ENCODE measurements at places on chromosomes 3 and 15.

GRCh38 chr3:76300746-76301145 lies 515.4 kb upstream of the ZNF717 start:
- no peak for DNase-seq

DNA sequence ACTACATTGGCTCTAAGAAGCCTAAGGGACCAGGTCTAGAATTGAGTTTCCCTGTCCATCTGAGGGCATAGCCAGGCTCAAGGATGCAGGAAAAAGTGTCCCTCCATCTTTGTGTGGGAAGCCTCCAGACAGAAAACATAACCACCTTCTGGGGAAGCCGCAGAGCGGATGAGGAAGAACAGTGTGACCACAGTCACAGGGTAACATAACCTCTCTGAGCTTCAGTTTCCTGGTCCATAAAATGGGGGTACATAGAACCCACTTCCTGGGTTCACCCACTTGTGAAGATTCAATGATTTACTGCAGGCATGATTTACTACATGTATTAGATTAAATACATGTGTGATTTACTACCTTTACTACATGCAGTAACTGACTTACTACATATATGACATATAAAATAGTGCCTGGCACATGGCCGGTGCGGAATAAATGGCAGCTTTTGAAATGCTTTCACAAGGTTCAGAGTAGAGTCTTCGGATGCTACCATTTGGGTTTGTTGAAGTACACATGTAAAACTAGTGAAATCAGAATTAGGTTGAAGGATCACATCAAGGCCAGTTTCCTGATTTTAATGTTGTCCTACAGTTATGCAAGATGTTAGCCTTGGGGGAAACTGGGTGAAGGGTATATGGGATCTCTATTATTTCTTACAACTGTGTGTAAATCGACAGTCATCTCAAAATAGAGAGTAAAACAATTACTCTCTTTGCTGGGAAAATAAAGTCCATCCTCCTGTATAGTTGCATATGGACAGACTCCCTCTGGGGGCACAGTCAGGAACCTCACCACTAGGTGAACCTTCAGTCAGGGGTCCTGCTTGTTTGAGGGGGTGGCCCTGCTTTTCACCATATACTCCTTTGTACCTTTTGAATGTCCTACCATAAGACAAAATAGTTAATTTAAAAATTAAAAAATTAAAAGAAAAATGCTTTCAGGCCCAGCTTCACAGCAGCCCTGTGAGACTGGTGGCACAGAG lies 86.0 kb downstream of the SEMA5B start:
- DNase-seq: no peak

DNA sequence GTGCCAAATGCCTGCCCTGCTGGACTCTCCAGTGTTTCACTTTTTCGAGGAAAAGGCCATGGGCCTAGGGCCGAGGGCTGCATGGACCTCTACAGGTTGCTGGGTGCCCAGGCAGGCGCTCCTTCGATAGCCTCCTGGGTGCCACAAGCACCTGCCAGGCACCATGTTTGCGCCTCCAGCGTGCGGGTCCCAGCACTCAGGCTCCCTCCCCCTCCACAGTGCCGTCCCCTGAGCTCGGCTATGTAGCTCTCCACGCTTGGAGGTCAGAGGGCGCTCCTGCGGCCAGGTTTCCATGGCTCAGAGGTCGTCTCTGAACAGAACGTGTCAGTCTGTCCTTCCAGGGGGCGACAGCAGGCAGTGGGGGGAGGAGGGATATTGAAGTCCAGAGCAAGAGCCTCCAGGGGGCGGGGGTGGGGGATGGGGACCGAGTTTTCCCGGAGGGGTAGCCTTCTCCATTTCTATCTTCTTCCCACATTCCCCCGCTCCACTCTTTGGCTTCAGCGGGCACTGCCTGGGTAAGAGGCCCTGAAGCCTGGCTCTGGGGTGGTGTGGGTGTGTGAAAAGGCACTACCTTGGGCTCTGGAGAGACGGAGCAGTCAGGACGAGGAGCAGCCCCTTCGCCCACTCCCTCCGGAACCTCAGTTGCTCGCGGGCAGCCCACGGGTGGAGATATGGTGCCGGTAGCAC lies 3.6 kb downstream of the ONECUT1 start:
- DNase-seq: no peak

DNA sequence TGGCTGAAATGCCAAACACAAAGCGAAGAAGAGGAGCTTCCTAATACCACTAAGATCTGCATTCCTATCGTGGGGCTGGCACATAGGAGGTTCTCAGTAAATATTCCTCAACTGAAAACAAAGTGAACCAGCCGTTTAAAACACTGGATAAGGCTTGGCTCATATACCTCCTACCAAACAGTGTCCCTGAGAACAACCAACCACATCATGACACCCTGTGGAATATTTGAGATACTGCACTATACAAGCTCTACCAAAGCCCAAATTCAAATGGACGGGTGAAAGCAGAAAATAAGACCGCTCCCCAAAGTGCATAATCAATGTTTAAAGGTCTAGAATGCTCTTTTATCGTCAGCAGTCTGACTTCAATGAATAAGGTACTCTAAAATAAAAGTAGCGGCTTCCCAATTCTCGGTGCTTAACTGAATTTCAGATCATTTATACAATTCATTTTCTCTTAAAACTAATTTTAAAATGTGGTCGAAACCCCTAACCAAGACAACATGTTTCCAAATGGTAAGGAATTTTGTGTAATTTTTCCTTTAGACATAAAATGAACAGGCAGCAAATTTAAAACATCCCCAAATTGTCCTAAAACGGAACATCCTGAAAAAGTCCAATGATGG lies 425.8 kb downstream of the ERC2 start:
- no peak for DNase-seq

- DNase-seq: no peak
Measured at GRCh38 chr3:104825116-104825515, 541.6 kb upstream of the ALCAM start.

DNA sequence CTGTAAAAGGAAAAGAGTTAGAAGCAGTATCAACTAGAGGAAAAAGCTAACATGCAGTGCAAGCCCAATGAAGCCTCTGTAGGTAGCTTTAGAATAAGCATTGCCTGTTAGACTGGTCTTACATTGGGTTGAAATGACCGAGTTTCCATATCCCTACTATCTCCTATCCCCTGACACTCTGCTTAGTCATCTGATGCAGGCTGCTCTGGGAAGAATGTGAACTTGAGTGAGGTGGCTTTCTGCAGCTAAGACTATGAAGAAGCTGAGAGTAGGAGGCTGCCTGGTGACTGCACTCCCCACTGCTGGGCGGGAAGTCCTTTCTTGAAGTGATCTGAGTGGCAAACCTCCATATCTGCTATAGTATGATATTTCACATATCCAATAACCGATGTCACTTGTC lies 64.7 kb downstream of the OXSM start:
- no peak for DNase-seq

- DNase-seq: peak; percentile 53
Measured at GRCh38 chr15:94230883-94231722, at the start of gene MCTP2. Gene MCTP2, plus strand, starts transcription at chr15:94231561. Its CDS starts 66,705 bp downstream, at chr15:94298266.

DNA sequence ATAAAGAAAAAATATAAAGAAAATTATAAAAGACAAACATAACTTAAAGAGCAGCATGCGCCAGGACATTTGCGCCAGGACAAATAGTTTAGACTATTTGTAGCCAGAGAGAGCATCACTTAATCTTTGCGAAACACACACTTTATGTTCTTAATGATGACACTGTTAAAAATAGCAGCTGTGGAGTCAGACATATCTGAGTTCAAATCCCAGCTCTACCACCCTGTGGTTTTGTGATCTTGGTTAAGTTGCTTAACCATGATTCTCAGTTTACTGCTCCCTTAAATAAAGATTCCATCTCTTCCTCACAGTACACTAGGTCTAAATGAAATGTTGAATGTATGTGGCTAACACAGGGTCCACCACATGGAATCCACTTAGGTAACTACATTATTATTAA lies 31.4 kb downstream of the KCNMB2 start:
- no peak for DNase-seq

DNA sequence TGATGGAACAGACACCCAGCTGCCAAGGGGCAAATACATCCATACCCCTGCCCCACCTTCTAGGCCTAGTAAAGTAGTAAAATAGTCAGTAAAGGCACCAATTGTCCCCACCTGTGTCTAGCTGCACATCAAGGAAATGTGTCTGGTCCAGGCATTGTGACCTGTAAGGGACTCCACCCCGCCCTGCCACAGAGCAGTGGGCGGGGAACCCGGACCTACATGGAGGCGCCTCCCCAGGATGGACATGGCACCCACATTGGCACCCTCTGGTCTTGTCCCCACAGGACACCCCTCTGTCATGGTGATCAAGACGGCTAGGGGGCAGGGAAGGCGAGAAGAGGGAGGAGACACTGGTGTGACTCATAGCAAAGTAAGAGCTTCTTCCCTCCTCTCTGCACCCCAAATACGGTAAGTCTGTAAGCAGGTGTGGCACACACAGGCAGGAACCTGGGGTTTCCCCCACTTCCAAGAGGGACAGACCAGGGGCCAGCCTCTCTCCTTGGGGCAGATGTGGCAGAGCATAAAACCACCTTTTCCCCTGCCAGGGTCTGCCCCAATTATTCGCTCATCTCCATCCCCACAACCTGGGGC lies 13.5 kb upstream of the LINGO1 start:
- no peak for DNase-seq

DNA sequence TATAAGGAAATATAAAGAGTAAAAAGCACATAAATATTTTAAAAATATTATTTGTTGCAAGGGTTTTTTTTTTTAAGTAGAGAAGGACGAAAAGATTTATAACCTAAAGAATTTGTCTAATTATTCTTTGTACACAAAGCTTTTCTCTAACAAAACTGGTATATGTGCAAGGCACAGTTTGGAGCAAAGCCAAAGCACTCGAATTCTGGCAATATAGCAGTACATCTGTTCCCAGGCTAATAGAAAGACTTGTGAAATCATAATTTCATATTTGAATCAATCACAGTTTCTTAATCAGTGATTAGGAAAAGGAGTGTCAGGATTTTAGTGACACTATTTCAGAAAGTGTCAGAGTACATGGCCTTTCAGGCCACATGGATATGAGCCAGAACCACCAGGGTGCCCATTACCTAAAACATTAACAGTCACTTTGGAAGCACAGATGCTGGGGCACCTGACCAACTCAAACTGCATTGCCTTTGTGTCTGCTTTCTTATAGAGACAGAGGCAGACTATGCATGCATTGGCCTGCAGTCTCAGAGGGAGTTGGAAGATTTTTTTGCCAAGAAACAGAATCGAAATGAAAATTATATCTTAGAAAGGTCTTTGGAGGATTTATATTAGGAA lies 651.8 kb upstream of the SGO1 start:
- DNase-seq: no peak

DNA sequence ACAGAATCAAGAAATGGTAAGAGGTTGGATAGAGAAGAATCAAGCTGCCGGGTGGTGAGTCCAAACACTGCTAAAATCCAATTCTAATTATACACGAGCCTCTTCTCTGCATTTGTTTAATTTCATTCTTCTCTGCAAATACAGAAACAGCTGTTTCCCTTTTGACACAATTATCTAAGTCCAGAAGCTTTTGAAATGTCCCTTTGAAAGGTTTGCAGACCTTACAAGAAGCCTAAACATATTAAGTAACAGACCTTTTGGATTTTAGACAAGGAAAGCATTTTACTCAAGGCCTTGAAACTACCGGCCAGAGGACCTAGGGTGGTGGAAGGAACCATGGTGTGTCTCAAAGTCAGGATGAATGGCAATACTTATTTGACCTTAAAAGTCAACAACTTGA lies 403.8 kb upstream of the ADAMTS9 start:
- no peak for DNase-seq

- peak; percentile 83 for DNase-seq
Measured at GRCh38 chr3:50567386-50568167, at the start of gene C3orf18. Gene C3orf18, minus strand, starts transcription at chr3:50567747. Its CDS starts 2,048 bp downstream, at chr3:50565699.

DNA sequence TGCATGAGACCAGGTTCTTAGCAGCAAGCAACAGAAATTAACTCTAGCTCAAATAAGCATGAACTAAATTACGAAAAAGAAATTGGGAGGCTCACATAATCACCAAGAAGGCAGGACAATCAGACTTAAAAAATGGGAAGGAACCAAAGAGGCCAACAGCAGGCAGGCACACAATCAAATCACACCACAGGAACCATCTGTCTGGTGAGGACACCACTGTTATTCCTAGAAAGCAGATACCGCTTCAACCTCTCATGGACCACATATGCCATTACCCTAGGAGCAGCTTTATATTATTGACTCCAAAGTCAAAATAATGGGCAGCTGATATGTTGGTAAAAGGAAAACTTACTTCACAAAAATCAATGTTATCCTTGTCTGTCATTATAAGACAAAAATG lies 51.6 kb downstream of the SUCLG2 start:
- no peak for DNase-seq

DNA sequence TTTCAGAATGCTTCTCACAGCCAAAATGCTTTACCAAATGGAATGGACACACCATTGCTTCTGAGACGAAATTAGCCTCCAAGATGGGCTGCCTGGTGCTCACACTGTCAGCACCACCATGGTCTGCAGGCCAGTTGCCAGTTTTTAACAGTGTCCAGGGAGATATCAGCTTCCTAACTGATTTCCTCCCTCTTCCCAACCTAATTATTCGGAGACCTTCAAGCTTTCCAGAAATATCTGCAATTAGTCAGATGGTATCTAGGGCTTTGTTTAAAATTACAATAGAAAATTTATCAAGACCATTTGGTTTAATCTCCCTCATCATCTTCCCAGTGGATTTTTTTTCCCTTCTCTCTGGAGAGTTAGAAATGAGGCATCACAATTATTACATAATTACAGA lies 287.5 kb downstream of the ZPLD1 start:
- DNase-seq: no peak

- DNase-seq: no peak
Measured at GRCh38 chr3:171691485-171691884, 118.8 kb downstream of the PLD1 start.

DNA sequence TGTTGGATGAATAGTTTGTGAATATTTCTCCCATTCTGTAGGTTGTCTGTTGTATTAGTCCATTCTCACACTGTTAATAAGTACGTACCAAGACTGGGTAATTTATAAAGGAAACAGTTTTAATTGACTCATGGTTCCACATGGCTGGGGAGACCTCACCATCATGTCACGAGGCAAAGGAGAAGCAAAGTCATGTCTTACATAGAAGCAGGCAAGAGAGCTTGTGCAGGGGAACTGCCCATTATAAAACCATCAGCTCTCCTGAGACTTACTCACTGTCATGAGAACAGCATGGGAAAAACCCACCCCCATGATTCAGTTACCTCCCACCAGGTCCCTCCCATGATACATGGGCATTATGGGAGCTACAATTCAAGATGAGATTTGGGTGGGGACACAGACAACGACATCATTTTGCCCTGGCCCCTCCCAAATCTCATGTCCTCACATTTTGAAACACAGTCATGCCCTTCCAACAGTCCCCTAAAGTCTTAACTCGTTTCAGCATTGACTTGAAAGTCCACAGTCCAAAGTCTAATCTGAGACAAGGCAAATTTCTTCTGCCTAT lies 133.2 kb downstream of the LMLN start:
- DNase-seq: no peak

DNA sequence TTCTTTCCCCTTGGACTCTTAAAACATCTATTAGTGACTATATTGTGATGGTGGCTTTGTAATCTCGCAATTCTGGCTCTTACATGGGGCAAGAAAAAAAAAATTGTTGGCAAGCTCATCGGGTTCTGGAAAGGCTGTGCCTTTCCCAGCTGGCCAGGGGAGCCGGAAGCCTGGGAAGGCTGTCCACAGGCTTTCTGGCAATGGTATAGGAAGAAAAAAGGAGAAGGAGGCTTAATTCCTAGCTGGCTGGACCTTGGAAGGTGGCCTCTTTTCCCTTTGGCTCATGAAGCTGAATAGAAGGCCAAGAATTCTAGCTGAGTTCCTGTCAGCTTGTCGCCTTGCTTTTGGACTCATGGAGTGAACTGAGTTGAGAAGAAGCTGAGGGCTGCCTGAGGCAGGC lies 243.5 kb upstream of the SEMA6D start:
- DNase-seq: no peak

GRCh38 chr3:182006431-182006830 lies 294.7 kb downstream of the SOX2 start:
- no peak for DNase-seq

GRCh38 chr3:190026154-190026553 lies 94.5 kb downstream of the P3H2 start:
- DNase-seq: no peak
